Neural crest cell (in vitro differentiated cells): ENCODE measurements at places on chromosomes 1 and 21. TPM values are rescaled to one million over a fixed set of nuclear protein-coding genes. Genes with fewer than 3 reads are reported as not detected.

GRCh38 chr1:159200769-159201168 is 3.9 kb upstream of the ACKR1 start:
- no peak for DNase-seq

IFNLR1 gene
- total RNA-seq: 0.11 and 0.21 TPM in 2 replicates

CELA3B gene
- not detected in 2 replicates for total RNA-seq

NUF2 gene
- total RNA-seq: 45.9 and 48.4 TPM in 2 replicates
